Hematopoietic multipotent progenitor cell treated with erythropoietin and hydrocortisone succinate and interleukin-3 and kit ligand, for 6 days (in vitro differentiated cells): ENCODE measurements at places on chromosomes 1 and 21.

GRCh38 chr1:180425952-180426351 lies 76.4 kb downstream of the ACBD6 start:
- no peak for DNase-seq

GRCh38 chr1:245915841-245916240 lies 591.2 kb downstream of the SMYD3 start:
- DNase-seq, result no peak

DNA sequence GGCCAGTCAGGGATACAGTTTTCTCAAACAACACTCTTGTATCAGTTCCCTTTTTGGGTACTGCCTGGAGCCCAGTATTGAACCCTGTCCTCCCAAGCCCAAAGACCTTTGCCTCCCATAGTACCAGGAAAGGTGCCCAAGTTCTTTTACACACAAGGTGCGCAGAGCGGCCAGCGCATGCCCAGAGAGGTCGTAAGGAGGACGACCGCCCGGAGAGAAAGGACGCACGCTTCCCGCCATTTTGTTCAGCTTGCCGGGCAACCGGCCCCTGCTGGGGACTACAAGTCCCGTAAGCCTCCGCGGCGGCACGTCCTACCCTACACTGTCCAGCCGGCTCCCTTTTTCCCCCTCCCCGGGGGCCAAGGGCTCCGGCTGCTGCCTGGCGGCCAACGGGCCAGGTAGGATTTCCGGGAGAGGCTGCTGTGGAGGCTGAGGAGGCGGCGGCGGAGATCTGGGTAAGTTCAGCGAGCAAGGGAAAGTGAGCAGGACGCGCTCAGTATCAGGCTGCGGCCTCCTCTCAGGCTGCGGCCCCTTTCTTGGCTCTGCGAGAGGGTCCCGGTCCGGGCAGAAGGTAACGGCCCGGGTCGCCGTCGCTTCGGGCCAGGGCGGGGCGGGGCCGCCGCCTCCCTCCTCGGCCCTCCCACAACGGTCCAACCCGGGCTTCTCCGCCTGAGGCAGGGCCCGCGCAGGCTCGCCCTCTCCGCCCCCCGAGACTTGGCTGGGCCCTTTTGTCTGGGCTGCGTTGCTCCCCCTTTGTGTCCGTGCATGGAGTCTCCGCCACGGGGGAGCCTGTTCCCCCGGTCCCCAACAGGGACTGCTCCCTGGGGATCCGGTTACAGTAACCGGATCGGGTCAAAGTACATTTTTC lies at the start of gene PHACTR4:
Gene PHACTR4 (plus strand): TSS at position 370 of the 868 bp plus-strand sequence. CDS start 37,708 bp downstream, outside the sequence.
- DNase-seq, result peak; percentile 96

DNA sequence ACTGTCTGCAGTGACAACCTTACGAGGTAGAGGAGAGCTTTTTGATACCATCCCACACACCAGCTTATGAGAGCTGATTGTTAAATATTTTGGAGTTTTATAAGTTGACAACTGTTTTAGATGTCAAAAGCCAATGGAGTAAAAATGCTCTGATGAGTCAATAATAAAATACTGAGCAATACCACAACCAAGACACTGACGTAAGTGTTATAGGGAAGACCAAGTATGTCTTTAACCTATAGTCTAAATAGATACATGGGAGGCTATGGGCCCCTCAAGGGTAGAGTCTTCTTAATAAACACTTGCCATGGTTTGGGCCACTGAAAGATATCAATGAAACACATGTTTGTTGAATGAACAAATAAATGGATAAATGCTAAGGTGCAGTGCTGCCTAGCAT lies 49.2 kb downstream of the DUSP10 start:
- no peak for DNase-seq

DNA sequence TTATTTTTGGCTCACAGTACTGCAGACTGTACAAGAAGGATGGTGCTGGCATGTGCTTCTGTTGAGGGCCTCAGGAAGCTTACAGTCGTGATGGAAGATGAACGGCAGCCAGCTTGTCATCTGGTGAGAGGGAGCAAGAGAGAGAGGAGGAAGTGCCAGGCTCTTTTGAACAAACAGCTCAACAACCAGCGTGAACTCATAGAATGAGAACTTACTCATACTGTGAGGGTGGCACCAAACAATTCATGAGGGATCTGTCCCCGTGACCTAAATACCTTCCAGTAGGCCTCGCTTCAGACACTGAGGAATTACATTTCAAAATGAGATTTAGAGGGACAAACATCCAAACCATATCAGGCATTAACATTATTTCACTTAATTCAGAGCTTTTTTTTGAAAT lies 84.7 kb downstream of the PKN2 start:
- no peak for DNase-seq

GRCh38 chr1:16484501-16484835 lies 29.6 kb downstream of the RNU1-1 start:
- no peak for DNase-seq

DNA sequence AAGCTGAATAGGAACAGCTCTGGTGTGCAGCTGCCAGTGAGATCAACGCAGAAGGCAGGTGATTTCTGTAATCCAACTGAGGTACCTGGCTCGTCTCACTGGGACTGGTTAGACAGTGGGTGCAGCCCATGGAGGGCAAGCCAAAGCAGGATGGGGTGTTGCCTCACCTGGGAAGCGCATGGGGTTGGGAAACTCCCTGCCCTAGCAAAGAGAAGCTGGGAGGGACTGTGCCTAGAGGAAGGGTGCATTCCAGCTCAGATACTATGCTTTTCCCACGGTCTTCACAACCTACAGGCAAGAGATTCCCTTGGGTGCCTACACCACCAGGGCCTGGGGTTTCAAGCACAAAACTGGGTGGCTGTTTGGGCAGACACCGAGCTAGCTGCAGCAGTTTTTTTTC lies 183.2 kb downstream of the DNM3 start:
- no peak for DNase-seq

GRCh38 chr21:33169359-33169758 lies 60.4 kb upstream of the IFNAR2 start:
- DNase-seq, result no peak

DNA sequence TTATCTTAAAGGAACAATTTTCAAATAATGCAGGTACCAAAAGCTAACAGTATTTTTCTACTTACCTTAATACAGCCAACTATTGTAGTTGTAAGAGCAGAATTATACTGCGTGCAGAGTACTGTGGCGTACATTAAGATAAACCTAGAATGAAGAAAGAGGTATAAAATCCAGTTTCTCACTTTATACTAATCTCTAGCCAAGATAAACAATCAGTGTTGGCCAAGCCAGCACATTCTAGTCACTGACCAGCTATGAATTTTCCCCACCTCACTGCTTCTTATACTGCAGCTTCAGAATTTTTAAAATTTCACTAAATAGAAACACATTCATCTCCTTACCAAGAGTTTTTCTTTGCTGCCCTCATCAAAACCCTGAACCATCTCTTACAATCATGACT lies 33.6 kb downstream of the SLC35D1 start:
- DNase-seq, result no peak

DNA sequence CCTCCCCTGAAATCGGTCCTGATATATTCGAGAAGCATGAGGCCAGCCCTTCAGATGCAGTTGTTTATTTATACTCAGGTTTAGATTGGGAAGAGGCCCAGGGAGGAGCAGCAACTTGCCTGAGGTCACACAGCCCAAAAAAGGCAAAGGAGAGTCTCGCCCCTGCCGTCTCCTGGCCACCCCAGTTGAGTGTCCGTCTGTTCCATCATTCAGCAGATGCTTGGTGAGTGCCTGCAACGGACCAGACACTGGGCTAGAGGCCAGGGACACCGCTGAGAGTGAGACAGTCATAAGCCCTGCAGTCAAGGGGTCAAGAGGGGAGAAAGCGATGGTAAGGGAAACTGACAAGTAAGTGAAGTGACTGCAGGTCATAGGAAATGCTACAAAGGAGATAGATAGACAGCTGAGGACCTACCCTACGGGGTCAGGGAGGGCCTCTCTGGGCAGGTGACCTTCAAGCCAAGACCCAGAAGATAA lies 15.4 kb upstream of the SELENON start:
- DNase-seq, result no peak

GRCh38 chr1:30638086-30638485 lies 85.3 kb downstream of the MATN1 start:
- DNase-seq, result no peak

DNA sequence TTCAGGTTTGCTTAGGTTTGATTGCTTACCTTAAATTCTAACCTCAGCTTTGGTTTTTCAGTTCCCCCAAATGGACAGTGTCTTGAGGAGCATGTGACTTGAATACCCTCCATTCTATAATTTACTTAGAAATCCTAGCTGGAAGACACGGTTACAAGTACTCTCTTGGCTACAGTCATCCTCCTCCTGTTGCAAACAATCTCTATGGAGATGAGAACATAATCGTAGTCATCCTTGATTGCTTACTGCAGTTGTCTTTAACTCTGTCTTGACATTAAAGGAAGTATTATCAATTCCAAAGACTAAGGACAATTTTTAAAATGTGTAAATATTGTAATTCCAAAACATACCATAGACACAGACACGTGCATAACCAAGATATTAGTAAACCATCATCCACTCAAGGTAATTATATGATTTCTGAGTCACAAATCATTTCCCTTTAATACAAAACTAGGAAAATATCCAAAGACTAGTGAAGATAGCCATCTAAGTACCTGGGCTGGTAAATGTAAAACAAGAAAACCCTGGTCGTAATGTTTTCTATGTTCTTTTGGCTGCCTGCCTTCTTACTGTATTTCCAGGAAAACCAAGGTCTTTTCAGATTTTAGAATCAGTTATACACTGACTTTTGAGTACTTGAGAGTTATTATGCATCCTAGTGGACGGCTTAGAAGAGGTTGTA lies 149.9 kb downstream of the CHRM3 start:
- DNase-seq, result no peak

GRCh38 chr1:168320800-168321450 lies 40.2 kb downstream of the TBX19 start:
- peak; percentile 24 for DNase-seq
